ENCODE measurements at places on chromosomes 11 and 22.

- no peak for DNase-seq
Measured at GRCh38 chr11:112997857-112998466, 36.7 kb downstream of the NCAM1 start.

- no peak for DNase-seq
Measured at GRCh38 chr11:91047882-91048281, 825.0 kb upstream of the CHORDC1 start.

- DNase-seq = no peak
Measured at GRCh38 chr11:70805971-70806370, 407.6 kb downstream of the CTTN start.

GRCh38 chr11:1699771-1700170, 2.8 kb downstream of the KRTAP5-6 start:
- DNase-seq = no peak

DNA sequence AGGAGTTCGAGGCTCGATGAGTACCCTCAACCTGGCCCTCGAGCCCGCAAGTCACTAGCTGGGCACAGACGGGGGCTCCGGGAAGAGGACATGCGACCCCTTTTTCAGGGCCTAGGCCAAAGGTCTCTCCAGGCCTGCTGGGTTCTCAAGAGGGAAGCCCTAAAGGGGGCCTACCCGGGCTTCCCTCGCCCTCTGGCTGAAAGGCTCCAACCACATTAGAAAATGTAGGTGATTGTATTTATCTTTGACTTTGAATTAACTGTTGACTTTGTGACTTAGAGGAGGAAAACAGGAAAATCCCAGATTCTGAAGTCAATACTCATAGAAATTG, 7.3 kb upstream of the PAX6 start:
- DNase-seq = no peak

GRCh38 chr11:4662876-4663275, 19.1 kb downstream of the OR51E1 start:
- DNase-seq = no peak

DNA sequence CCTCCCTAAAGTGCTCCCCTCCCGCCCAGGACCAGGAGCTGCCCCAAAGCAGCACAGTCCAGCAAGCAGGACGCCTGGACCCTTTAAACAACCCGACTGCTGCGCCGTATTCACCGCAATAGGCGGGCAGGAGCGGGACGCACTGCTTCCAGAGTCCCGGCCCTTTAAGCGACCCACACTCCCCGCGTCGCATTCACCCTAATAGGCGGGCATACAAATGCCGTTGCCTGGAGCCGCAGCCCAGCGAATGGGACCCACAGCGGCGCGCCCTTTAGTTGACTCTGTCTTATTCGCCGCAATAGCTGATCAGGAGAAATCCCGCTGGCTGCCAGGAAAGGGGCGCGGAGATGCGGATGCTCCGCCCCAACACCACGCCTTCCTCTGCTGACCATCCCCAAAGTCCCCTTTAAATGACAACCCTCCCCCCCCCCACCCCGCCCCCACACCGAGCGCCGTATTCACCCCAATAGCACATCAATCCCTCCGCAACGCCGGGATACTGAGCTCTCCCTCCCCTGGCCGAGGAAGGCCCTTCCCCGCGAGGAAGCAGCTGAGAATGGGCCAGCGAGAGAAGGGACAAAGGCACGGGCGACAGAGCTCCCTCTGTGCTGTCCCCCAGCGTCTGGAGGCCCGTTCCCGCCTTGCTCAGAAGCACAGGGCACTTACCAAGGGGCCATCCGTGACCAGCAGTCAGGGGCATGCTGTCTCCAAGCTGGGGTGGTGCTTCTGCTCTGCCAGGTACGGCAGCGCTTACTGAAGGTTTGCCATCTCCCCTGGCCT, 4.7 kb downstream of the OSBPL5 start:
- DNase-seq = peak; percentile 97

- no peak for DNase-seq
Measured at GRCh38 chr22:29707010-29707409, 12.8 kb upstream of the CABP7 start.

DNA sequence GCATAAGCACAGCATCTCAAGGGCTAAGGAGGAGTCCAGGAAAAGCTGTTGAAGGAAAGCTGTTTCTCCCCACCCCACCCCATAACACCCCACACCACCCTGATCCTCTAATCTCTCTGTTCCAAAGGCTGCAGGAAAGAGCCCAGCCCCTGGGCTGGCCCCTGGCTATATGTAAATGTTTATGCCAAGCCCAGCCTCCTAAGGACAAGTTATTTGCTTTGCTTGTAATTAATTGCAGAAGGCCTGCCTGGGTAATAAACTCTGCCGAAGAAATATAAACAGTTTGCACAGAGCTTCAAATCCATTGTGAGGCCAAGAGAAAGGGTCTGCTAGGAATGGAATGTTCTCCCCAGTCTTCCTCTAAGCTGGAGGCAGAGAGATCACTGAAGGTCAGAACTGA, 21.2 kb downstream of the ARRB1 start:
- DNase-seq = no peak

DNA sequence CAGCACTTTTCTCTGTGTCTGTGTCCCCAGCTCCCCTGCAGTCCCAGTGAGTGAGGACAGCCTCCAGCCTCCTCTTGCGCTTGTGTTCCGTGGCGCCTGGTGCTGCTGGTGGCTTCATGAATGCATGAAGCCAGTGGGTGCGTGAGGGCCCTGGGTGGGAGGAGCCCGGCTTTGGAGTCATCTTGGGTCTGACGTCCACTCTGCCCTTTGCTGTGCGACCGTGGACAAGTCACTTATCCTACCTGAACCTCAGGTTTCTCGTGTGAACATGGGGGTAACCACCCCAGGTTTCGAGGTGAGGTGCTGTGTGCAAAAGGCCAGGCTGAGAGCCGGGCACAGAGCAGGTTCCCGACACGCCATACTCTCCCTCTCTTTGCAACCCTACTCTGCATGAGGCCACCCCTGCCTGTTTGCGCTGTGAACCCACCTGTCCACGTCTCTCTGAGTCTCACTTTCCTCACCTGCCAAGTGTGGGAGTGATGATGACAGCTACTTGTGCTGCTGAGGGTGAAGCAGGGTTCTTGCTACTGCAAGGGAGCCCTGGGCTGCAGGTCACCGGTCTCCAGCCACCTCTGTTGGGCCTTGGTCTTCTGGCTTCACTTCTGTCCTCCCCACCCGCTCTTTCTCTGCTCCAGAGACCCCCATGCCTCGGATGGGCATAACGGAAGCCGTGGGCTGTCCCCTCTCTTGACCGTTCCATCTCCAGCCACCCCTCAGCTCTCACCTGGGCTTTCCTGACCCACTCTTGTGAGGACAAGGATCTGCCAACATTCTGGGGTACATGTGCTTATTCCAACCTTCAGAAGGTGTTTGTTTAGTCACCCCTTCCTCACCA, 537.6 kb downstream of the TBC1D22A start:
- no peak for DNase-seq

- no peak for DNase-seq
Measured at GRCh38 chr22:31574055-31574670, 77.8 kb downstream of the SFI1 start.

- DNase-seq = no peak
Measured at GRCh38 chr11:109329716-109330115, 92.3 kb upstream of the C11orf87 start.
